ENCODE measurements at places on chromosomes 12 and 14. TPM values are rescaled to one million over a fixed set of nuclear protein-coding genes. Genes with fewer than 3 reads are reported as not detected.

GRCh38 chr12:95661360-95661759 is 110.1 kb upstream of the USP44 start:
- DNase-seq: no peak

DNA sequence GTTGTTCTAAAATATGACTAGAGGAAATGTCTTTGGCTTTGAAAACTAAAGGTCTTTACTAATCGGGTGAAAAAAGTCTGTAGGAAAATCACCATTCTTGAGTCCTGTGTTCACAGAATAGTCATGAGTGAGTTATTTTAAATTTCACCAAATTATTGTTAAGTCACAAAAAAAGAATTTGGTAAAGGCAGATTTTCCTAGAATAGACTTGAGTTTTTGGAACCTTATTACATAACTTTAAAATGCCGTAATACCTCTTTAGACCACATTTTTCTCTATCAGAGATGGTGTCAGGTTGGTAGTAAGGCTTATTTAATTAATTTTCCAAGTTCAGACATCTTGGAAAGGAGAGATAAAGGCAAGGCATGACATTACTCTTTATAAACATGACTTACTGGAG is 184.7 kb upstream of the GARIN2 start:
- no peak for DNase-seq

Gene KRT3
- polyA plus RNA-seq: not detected

- no peak for DNase-seq
These were observed 75.0 kb downstream of the PRMT8 start for GRCh38 chr12:3565985-3566384.

GRCh38 chr14:53325176-53325806 is 172.2 kb upstream of the DDHD1 start:
- DNase-seq: peak; percentile 19

GRCh38 chr12:105454688-105455087 is 124.2 kb downstream of the C12orf75 start:
- DNase-seq: no peak

DNA sequence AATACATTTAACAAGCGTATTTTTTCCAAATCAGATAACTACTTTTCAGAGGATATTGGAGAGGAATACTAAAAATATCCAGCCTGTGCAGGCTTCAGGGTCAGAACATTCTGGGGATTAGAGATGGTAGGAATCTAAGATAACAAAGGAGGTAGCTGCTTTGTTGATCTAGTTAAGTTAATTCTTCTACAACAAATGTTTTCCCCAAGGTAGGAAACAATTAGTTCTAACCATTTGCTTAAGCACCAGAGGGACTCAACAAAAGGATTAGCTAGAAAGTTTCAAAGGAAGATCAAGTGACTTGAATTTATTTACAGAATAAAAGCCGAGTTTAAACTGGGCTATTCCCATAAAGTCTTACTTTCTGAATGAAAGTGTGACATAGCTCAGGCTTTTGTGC is 524.2 kb downstream of the TMTC2 start:
- DNase-seq: no peak

All from left kidney (tissue), 8 donors.